ENCODE measurements at places on chromosomes 1 and 21.

GRCh38 chr1:214427871-214428277, 123.5 kb downstream of the PTPN14 start:
- peak; percentile 62 for DNase-seq

GRCh38 chr21:36656138-36656537, 42.8 kb upstream of the SIM2 start:
- DNase-seq, result no peak

- DNase-seq, result no peak
Measured at GRCh38 chr1:225651376-225651871, 1.5 kb downstream of the ENAH start.

DNA sequence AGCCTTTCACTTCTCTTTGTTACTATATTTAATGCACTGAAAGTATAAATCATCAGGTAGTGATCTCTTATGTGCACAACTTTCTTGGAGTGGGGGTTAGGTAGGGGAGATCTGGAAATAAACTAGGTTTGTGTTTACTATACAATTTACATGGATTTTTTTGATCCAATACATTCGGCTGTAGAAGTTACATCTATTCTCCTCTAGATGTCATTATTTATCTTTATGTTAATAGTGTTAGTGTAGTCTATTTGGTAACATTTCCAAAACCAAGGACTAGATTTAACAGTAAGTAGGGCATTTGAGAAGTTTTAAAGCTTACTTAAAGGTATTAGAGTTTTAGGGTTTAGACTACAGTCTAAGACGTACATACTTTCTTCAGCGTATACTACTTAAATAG, 5.4 kb downstream of the VPS45 start:
- peak; percentile 40 for DNase-seq

GRCh38 chr1:18907021-18907916, 4.9 kb upstream of the ALDH4A1 start:
- DNase-seq, result peak; percentile 82

DNA sequence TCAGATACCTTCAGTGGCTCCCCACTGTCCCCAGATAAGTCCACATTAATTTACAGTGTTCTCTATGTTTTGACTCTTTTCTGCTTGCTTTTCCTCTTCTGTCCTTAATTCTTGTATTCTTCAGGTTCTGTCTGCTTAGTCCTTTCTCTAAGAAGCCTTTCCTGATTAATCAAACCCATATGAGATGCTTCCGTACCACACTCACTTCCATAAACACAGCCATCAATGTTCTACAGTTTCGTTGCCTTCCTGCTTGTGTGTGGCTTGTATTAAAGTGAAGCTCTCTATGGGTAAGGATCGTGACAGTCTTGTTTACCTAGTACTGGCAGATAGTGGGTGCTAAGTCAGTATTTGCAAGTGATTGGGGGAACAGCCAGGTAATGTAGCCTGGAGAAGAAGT, 75.9 kb downstream of the PRDM2 start:
- no peak for DNase-seq

- DNase-seq, result no peak
Measured at GRCh38 chr1:195637539-195637938, 970.7 kb downstream of the KCNT2 start.

- no peak for DNase-seq
Measured at GRCh38 chr1:29222686-29223085, 8.0 kb downstream of the MECR start.

DNA sequence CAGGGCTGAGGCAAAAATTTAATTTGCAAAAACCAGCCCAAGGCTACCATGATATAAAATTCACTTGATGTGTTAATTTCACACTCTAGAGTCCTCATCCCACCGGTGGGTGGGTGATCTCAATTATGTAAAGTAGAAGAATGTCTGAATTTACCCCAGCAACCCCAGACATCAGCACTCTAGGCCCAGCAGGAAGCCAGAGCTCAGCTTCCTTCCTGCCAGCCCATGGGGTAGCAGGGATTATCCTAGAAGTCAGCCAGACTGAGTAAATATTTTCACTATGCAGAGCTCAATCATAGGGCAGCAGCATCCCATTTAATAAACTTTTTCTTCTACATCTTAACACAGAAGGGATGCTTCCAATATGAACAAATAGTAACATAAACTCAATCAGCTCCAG, 71.0 kb downstream of the SIPA1L2 start:
- DNase-seq, result no peak

DNA sequence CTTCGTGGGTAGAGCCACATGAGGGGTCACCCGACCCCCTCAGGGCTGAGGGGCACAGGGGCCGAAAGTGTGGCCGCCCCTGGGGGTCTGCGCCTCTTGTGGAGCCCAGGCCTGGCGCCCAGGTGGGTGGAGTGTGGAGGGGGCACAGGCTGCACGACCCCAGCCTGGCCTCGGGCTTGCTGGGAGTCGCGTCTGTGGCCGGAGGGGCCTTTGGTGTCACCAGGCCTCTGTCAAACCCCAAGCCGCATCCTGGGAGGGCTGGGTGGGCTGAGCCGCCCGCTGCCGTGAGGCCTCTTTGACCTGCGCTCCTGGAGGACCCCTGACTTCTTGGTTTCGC, 60.7 kb downstream of the FAAP20 start:
- no peak for DNase-seq

DNA sequence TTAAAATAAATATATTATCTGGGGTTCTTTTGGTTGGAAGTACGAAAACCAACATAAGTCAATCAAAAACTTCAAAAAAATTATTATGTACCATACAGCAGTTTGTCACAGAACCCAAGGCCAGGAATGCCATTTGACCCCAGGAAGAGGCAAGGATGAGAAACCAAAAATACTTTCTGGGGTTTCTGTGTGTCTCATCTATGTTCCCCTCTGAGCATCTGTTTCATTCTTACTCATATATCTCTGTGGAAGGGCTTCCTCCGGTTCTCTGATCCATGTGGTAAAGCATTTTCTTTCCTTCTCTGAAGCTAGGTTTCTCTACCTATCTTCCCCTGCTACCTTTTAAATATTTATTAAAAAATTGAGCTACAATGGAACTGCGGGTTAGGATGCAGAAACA, 9.8 kb upstream of the FCRL1 start:
- no peak for DNase-seq

- DNase-seq, result no peak
Measured at GRCh38 chr1:226373376-226373775, 34.5 kb downstream of the PARP1 start.

DNA sequence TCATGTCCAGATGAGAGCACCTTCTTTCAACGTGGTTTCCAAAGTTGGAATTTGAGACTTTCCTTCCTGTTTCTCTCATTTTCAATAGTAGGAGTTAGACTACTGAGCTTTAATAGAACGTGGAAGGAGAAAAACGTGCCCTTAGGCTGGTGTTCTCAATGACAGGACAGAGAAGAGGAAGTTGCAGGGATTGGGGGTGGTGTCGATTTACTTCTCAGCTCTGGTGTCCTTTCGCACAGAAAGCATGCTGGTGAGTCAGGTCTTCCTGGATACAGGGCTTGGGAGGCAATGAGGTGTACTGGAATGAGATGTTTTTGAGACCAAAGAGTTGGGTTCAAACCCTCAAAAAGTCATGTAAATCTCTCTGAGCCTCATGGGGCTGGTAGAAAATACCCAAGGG, 67.1 kb downstream of the HIVEP3 start:
- no peak for DNase-seq

GRCh38 chr1:98704474-98704873, 43.0 kb downstream of the SNX7 start:
- no peak for DNase-seq

GRCh38 chr1:209983953-209984352, 45.9 kb downstream of the SYT14 start:
- DNase-seq, result no peak

GRCh38 chr21:45479691-45480675, 62.3 kb downstream of the SLC19A1 start:
- peak; percentile 28 for DNase-seq

- no peak for DNase-seq
Measured at GRCh38 chr1:62312698-62313097, 6.5 kb downstream of the KANK4 start.

DNA sequence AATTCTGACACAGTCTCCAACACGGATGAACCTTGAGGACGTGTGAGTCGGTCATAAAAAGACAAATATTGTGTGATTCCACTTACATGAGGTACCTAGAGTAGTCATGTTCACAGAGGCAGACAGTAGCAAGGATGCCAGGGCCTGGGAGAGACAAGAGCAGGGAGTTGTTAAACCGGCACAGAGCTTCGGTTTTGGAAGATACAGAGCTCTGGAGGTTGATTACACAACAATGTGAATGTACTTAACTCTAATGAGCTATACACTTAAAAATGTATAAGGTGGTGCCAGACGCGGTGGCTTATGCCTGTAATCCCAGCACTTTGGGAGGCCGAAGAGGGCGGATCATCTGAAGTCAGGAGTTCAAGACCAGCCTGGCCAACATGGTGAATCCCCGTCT, 37.8 kb upstream of the NEK2 start:
- no peak for DNase-seq

GRCh38 chr21:45278156-45278911, 9.4 kb downstream of the POFUT2 start:
- DNase-seq, result no peak

- DNase-seq, result no peak
Measured at GRCh38 chr1:155185783-155186066, 12.1 kb downstream of the TRIM46 start.

GRCh38 chr1:11487196-11487751, 8.3 kb downstream of the DISP3 start:
- no peak for DNase-seq

GRCh38 chr1:152728986-152729385, 21.0 kb downstream of the LCE4A start:
- DNase-seq, result no peak

- DNase-seq, result no peak
Measured at GRCh38 chr1:204978782-204979181, 64.2 kb upstream of the CNTN2 start.

- no peak for DNase-seq
Measured at GRCh38 chr1:220684890-220685289, 5.3 kb upstream of the C1orf115 start.

- DNase-seq, result no peak
Measured at GRCh38 chr1:55443175-55443915, 228.2 kb upstream of the USP24 start.

GRCh38 chr1:181345146-181345545, 138.2 kb upstream of the CACNA1E start:
- DNase-seq, result no peak

GRCh38 chr1:166988974-166989515, at the start of gene MAEL:
Gene MAEL, plus strand, starts transcription at chr1:166989280. Its CDS starts 73 bp downstream, at chr1:166989353.
- DNase-seq, result no peak

- DNase-seq, result no peak
Measured at GRCh38 chr21:36528716-36529115, 48.8 kb upstream of the CLDN14 start.

DNA sequence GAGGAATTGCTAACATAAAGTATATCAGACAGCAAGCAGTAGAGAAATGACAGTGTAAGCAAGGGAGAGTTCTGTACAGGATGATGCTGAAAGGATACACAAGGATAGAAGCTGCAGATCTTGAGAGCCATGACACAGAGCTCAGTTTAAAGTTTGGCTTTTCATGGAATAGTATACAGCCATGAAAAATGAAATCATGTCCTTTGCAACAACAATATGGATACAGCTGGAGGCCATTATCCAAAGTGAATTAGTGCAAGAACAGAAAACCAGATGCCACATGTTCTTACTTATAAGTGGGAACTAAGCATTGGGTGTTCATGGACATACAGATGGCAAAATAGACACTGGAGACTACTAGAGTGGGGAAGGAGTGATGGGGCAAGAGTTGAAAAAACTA, 169.8 kb downstream of the ST6GALNAC5 start:
- no peak for DNase-seq

GRCh38 chr1:186768906-186769305, 59.8 kb upstream of the PLA2G4A start:
- no peak for DNase-seq

DNA sequence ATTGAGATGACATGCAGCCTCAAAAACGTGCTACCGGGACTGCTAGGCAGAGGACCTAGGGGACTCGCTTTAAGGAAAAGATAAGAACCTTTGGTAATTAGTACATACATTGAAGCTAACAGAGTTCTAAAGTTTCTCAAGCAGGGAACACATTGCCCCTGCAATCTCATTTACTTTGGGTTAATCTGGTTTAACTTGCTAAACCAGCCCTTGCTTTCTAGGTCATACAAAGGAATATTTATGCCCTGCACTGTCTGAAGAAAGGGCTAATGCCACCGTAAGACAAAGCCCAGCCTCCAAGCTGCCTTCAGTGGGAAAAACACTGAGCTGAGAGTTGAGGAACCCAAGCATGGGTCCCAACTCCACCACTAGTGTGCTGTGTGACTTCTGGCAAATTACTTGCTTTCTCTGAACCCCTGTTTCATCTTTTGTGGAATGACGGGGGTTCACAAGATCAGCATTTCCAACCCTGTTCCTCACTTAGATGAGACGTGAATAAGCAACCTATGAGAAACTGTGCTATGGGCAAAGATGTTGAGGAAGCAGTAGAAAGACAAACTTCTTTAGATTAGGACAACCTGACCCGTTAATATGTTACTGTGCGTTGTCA, 66.3 kb downstream of the VWA5B1 start:
- DNase-seq, result no peak

DNA sequence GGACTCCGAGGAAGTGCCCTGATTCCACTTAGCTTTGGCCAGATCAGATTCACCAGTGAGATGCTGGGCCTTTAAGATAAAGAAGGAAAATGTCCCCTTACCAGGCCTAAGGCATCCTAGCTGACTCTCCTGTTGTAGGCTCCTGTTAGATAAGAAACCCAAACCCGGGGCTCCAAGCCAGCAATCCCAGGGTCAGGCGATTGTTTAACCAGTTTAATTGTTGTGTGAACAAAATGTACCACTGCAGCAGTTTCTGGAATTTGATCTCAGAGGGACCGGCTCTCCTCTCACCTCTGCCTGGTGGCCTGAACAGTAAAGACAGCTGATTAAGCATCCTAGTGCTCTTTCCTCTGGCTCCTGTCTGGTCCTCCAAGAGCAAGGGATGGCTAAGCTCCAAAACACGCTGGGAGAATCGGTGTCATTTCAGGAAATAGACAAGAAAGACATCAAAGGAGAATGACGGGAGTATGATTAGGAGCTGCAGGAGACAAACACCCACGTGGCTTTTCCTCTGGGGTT, 9.3 kb upstream of the KLHDC8A start:
- DNase-seq, result no peak

DNA sequence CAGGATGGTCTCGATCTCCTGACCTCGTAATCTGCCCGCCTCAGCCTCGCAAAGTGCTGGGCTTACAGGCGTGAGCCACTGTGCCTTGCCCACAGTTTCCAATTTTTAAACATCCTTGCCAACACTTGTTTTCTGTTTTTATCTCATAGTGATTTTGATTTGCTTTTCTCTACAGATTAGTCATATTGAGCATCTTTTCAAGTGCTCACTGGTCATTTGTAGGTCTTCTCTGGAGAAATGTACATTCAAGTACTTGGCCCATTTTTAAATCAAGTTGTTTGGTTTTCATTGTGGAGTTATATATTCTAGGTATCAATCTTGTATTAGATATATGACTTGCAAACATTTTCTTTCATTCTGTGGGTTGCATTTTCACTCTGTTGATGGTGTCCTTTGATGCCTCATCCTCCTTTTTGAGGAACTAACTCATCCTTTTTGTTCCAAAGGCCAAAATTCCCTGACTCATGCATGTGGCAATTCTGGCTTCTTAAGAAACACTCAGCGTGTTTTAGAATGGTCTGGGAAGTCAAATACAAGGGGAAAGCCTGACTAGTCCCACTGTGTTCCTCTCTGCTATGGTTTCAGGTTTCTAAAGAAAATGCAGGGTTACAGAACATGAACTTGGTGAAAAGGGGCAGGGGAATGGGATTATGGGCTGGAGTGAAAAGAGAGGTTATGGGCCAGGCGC, 37.3 kb downstream of the PTAFR start:
- no peak for DNase-seq

GRCh38 chr1:84603941-84604830, 29.9 kb upstream of the CTBS start:
- no peak for DNase-seq

All from CD4-positive, alpha-beta T cell treated with Interleukin-12 subunit alpha and Interleukin-12 subunit beta, for 1 hour (primary cell).